ENCODE measurements at places on chromosomes 2 and 18.

DNA sequence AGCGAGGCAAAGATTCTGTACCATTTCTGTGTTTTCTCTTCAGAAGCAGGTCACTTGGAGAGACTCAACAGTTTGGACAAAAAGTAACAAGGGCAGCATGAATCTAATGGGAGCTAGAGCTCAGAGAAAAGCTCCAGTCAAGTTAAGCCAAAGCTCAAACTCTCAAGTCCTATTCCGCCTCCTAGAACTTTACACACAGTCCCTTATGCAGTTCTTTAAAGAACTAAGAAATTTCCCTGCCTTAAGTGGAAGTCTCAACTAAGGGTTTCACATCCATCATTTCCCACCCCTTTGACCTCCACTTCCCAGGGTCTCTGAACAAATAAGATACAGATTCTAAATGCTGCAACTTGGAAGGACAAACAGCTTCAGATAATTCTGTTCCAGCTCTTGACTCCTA is 121.3 kb upstream of the RNU4ATAC start:
- DNase-seq: no peak

DNA sequence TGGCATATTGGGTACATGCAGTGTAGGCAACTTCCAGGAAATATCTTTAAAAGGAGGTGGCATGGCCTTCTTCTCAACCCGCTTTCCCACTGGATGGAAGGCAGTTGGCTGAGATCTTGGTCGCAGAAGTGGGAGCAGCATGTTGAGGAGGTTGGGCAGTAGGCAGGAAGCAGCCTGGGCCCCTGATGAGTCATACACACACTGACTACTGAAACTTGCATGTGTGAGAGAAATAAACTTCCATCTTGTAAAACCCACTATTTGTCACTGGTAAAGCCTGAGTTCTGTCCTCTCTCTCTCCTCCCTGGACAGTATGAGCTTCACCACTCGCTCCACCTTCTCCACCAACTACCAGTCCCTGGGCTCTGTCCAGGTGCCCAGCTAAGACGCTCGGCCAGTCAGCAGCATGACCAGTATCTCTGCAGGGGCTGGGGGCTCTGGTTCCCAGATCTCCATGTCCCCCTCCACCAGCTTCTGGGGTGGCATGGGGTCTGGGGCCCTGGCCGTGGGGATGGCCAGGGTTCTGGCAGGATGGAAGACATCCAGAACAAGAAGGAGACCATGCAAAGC is 233.8 kb upstream of the SPRED2 start:
- DNase-seq: no peak

DNA sequence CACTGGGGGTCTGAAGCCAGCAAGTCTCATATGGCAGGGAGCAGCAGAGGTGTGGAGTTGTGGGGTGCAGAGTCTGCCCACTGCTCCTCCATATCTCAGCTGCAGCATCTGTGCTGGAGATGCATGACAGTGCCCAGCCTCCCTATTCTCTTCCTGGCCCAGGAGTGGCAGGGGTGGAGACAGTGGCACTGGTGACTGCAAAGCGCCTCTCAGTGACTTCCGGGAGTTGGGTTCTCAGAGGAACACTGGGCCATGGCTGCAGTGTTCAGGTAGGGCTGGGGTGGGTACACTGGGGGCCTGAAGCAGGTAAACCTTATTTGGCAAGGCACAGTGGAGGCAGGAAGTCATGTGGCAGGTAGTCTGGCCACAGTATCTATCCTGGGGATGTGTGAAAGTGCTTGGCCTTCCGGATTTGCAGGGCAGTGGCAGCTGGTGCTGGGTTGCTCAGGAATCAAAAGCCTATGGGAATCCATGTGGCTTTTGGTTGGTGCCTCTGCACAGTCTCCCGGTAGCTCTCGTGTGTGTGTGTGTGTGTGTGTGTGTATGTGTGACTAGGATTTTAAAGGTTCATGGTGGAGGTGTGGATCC is 60.3 kb upstream of the THUMPD2 start:
- no peak for DNase-seq

DNA sequence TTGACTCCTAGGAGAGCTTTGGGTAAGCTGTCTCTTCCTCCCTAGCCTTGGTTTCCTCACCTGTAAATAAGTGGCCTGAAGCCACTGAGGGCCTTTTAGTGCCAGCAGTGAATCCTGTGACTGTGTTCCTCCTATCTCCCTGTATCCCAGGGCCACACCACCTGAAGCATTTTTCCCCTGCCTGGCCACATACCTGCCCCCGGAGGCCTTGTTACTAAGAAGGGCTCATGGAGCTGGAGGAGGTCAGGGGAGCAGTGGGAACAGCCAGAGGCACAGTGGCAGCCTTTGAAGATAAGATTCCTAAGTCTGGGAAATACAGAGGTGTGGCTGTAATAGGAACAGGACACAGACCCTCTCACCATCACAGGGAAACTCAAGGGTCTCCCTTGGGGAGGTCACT is 162.4 kb downstream of the SMAD7 start:
- peak; percentile 54 for DNase-seq

GRCh38 chr2:168175469-168175868 is 71.9 kb downstream of the STK39 start:
- DNase-seq: no peak

GRCh38 chr18:31996007-31996406 is 22.6 kb upstream of the RNF125 start:
- no peak for DNase-seq

DNA sequence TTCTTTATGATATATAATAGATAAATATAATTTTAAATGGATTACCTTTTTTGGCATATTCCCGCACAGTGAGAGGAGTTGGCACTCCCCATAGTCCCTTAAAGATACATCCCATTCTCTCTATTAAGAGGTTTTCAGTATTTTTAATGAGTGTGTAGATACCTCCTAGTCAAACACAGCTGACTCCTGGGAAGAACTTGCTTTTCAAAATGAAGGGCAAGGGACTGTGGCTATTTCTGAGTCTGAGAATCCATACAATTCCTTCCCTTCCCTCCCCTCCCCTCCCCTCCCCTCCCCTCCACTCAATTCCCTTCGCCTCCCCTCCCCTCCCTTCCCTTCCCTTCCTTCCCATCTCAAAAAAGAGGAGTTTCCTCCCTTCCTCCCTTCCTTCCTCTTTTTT is 93.5 kb downstream of the PRPF40A start:
- no peak for DNase-seq

- no peak for DNase-seq
These were observed 958.7 kb downstream of the BCL11A start for GRCh38 chr2:59594671-59595222.

All from coronary artery (tissue), 2 donors.